ENCODE measurements at places on chromosomes 1 and 21. TPM values are rescaled to one million over a fixed set of nuclear protein-coding genes. Genes with fewer than 3 reads are reported as not detected.

Gene CADM3
- 41.2 TPM for total RNA-seq

Gene RCSD1
- total RNA-seq: 17.9 TPM

DNA sequence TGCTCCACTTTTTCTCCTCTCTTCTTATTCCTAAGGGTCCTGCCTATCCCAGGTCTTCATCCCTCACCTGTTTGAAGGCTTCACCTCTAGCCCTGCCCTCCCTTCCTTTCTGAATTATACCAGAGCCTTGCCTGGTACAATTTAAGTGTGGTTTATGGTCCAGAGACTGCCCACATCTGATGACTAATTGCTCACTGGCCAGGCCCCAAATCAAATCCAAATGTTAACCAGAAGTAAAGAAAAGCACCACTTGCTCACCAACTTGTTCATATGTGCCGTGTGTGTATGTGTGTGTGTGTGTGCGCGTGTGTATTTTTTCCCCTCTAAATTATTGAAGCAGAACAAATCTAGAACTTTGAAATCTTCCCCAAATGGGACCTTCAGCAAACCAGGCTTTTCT, 26.4 kb downstream of the MYOM3 start:
- DNase-seq: no peak

- DNase-seq: no peak
Observed at GRCh38 chr1:169694304-169695075, 16.9 kb downstream of the SELL start.

GRCh38 chr21:36788120-36788638, 89.3 kb downstream of the SIM2 start:
- no peak for DNase-seq

Measured in aorta (tissue), 5 donors.